ENCODE measurements at places on chromosomes 11 and 22.
A peak's percentile ranks its signal among the peaks of the same experiment; 100 is the strongest.

- DNase-seq = no peak
These were observed 41.8 kb downstream of the GDPD4 start for GRCh38 chr11:77259641-77260040.

DNA sequence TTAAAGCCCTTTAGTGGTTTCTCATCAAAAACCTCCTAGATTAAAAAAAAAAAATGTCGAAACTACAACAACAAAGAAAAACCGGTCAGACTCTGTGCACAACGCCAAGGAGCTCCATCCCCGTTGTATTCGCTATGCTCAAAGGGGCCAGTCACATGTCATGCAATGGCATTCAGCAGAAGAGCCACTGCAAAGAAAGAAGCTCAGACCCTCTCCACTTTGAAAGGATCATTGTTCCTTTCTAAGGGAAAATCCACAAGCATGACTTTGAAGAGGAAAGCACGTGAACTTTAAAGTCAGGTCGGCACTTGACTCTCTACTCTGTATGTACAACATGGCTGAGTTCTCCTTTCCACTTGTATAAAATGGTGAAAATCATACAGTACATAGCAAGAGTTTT, 655.6 kb downstream of the ETS1 start:
- DNase-seq = no peak

- peak; percentile 16 for DNase-seq
These were observed 10.7 kb upstream of the RPS3 start for GRCh38 chr11:75388386-75389275.

- DNase-seq = no peak
These were observed 626.6 kb upstream of the KIRREL3 start for GRCh38 chr11:127627204-127627603.

DNA sequence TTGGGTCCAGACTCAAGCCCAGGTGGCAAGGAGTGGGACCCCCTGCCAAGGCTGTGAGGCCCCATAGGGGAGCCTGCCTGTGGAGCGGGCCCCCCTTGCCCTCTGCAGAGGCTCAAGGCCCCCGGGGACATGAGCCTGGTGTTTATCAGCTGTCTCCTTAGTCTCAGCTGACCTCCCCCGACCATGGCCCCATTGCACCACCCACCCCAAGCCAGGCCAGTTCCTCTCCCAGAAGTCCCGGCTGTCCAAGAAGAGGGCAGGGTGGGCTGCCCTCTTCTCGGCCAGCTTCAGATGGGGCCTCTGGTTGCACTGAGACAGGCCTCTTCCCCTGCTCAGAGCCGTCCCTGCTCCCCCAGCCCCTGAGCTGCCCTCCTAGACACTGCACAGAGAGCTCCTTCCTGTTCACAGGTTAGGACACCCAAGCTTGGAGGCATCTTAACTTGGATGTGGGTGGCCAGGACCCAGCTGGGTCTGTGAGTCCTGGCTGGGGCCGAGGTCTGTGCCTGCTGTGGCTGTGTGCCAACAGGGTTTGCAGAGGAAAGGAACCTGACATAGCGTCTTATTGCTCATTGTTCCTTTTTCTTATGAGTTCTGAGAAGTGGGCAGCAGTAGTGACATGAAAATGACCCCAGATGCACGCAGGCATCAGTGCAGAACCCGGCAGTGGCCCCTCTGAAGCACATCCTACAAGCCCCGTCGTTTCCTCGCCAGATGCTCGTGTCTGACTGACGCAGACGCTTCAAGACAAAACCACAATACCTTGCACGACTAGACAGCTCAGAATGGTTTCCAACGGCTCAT, 5.4 kb downstream of the TRABD start:
- peak; percentile 58 for DNase-seq

- no peak for DNase-seq
These were observed 8.3 kb downstream of the SSH3 start for GRCh38 chr11:67311556-67312082.

- DNase-seq = no peak
These were observed 8.1 kb downstream of the RASD2 start for GRCh38 chr22:35548722-35549112.

DNA sequence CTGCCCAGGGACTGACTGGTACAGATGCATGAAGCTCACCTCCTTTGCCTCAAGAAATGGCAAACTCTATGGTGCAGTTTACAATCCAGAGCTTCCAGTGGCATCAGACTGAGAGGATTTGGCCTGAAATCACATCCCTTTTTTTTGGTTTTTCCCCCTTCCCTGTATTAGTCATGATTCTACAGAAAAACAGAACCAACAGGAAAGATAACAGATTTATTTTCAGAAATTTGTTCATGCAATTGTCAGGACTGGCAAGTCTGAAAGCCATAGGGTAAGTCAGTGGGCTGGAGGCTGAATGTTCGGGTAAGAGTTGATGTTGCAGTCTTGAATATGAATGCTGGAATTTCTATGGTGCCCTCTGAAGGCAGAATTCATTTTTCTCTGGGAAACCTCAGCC, 12.0 kb upstream of the ZDHHC13 start:
- no peak for DNase-seq

DNA sequence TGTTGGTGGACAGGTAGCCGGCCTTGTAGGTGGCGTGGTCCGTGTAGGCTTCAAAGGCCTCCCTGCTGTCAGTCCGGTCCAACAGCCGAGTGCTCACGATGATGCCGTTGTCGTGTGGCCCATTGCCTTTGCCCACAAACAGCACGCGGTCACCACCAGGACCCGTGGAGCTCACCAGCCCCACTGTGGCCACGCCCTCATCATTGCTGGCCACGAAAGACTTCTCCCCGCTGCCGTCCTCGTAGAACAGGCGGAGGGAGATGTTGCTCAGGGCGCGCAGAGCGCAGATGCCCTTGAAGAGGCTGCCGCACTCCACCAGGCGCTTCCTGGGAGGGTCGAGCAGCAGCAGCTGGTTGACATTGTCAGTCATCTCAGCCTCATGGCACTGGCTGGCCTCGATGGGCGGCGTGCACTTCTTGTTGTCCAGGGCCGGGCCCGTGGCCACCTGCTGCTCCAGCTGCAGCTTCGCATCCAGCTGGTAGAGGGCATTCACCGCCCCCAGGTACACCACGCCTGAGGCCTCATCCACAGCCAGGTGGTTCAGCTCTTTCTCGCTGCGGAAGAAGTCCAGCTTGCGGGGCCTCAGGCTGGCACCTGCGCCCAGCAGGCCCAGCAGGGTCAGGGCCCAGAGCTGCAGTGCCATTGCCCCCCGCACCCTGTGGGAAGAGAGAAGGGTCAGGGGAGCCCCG, 17.4 kb downstream of the PLXNB2 start:
- no peak for DNase-seq

- no peak for DNase-seq
These were observed 5.4 kb upstream of the OR52L1 start for GRCh38 chr11:5992150-5992549.

- DNase-seq = no peak
These were observed 916.8 kb downstream of the METTL15 start for GRCh38 chr11:29025001-29025400.

GRCh38 chr11:119309411-119309810, 7.5 kb downstream of the MCAM start:
- DNase-seq = no peak

GRCh38 chr11:56700242-56700913, 1.5 kb downstream of the OR9G1 start:
- no peak for DNase-seq

- no peak for DNase-seq
These were observed 849.1 kb upstream of the API5 start for GRCh38 chr11:42462558-42463310.

DNA sequence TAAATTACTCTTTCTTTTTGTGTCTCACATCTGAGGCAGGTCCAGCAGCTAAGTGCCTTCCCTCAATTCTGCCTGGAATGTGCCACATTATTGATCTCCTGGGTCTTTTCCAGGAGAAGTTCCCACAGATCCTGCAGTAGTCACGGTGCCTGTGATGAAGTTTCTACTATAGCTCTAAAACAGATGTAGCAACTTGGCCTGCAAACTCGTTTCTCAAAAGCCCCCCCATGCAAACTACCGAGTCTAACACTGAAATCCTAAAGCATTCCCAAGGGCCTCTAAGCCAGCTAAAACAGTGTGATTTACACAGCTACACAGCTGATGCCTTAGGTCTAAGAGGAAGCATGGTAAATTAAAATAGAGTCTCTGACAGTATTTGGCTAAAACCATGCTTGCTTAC, 54.3 kb downstream of the DDI1 start:
- DNase-seq = no peak

- DNase-seq = no peak
These were observed 160.3 kb downstream of the BBOX1 start for GRCh38 chr11:27200779-27201453.

DNA sequence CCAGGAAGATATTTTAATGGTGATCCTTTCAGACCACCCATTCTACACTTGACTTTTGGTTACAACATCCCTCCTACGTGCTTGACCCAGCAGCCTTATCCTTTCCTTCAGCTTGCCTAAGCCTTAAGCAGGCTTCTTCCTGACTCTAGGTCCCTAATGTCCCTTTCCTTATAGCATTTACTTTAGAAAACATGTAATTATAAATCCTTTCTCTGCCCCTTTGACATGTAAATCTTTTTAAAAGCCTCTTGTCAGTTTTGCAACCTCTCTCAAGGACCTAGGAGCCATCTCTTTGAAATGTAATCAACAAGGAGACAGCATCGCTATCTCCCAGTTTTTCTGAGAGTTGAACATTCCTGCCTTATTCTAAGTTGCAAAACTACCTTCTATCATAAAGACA, 1255.2 kb downstream of the LRRC4C start:
- no peak for DNase-seq

DNA sequence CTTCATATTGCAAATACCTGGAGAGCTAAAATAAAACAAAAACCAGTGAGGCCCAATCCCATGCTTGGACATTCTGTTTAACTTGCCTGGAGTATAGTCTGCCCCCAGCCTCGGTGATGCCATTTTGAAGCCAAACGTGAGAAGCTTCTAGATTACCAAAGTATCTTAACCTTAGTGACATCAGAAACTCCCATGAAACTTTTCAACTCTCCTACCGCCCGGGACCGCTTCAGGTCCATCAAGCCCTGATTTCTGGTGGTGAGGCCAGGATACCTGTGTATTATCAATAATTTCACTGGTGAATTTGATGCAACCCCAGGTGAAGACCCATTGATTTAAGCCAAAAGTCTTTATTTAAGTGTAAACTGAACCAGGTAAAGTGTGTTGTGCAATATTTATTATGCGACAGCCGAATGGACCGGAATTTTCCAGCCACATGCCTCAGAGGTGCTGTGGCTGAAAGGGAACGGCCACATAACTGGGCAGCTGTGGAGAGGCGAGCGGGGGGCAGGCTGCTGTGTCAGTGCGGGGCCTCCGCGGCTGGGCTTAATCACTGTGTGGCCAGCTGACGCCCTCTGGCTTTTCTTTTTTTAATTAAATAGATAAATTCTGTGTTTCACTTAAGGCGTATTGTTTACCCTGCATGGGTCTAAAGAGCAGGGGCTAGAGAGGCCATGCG, 385.5 kb upstream of the B3GAT1 start:
- no peak for DNase-seq

DNA sequence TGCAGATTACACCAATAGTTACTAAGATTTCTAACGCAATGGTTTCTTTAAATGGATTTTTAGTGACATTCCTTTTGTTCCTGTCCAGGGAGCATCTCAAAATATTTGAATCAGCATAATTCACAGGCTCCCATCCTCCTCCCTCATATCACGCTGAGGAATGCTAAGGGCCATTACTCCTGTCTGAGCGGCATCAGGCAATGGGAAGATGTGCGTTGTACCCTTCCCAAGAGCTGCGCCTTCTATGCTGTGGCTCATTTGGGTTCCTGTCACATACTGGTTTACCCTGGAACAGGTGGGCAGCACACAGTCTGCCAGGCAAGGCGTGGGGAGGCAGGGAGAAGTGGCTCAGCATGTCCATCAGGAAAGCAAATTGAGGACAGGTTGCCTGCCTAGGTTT, 121.9 kb downstream of the DBX1 start:
- DNase-seq = no peak

- DNase-seq = no peak
These were observed 13.2 kb downstream of the POLA2 start for GRCh38 chr11:65274735-65275682.

GRCh38 chr22:38415561-38416321, 39.3 kb downstream of the KCNJ4 start:
- DNase-seq = no peak

GRCh38 chr11:85889676-85890579, 34.7 kb downstream of the CCDC83 start:
- no peak for DNase-seq

DNA sequence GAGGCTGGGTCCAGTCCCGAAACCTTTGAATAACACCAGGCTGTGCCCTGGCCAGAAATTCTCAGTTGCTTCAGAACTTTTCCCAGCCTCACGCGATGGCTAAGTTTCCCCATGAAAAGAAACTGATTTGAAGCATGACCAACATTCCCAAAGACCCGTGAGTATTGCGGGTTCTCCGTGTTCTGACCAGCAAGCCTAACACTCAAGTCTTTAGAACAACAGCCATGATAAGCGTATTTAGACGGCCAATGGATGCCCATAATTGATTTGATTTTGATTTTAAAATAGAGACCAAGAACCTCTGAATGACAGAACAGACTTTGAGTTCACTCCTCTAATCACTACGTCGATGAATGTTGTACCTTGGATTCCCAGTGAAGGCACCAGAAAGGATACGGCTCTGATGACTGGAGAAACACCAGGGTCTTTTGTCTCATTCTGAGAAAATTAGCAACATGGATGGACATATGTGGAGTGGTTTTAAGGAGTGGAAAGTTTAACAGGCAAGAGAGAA, 43.9 kb downstream of the ZNF280B start:
- DNase-seq = no peak

- no peak for DNase-seq
These were observed 642 bp upstream of the C11orf58 start for GRCh38 chr11:16737818-16738192.

- DNase-seq = no peak
These were observed 639 bp downstream of the CRY2 start for GRCh38 chr11:45847911-45848316.

DNA sequence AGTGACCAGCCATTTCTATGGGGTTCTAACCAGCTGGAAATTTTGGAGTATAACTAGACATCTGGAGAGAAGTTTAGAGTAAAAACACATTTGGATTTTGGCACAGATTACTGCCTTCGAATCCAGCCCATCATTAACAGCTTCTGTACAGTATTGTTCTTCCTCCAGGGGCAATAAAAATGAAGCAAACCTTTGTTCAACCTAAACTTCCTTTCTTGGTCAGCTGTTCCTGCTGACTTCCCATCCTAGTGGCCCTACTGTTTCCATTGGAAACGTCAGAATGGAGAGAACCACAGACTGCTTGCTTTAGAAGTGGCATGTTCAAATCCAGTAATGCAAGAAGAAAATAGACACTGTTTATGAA, 203.7 kb upstream of the MTMR2 start:
- DNase-seq = no peak

GRCh38 chr22:37630839-37631435, 8.5 kb upstream of the SH3BP1 start:
- DNase-seq = no peak

- DNase-seq = no peak
These were observed 275.8 kb upstream of the SESN3 start for GRCh38 chr11:95506777-95507176.

GRCh38 chr22:39939830-39940229, 20.4 kb upstream of the TMA7B start:
- DNase-seq = no peak

DNA sequence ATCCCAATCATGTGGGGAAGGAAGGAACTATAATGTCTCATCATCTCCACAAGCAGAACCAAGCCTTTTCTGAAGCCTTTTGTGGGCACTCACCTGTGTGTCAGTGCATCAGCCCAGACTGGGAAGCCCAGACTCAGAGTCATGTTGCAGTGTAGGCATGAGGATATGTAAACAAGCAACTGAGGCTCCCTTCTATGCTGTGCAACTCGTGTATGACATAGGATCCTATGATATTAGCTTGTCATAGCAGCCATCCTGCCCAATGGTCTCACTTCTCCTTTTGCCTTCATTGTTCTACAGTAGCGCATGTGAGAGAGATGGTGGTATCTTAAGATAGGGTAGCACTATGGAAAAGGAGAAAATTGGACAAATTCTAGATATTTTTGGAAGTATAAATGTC, 103.4 kb upstream of the OLFML1 start:
- no peak for DNase-seq
